CD4-positive, alpha-beta T cell treated with Interferon gamma for 1 hour (primary cell): ENCODE measurements at places on chromosomes 16 and 17.
A peak's percentile ranks its signal among the peaks of the same experiment; 100 is the strongest.

GRCh38 chr17:67434061-67434525 is 57.0 kb downstream of the PITPNC1 start:
- DNase-seq: peak; percentile 69

DNA sequence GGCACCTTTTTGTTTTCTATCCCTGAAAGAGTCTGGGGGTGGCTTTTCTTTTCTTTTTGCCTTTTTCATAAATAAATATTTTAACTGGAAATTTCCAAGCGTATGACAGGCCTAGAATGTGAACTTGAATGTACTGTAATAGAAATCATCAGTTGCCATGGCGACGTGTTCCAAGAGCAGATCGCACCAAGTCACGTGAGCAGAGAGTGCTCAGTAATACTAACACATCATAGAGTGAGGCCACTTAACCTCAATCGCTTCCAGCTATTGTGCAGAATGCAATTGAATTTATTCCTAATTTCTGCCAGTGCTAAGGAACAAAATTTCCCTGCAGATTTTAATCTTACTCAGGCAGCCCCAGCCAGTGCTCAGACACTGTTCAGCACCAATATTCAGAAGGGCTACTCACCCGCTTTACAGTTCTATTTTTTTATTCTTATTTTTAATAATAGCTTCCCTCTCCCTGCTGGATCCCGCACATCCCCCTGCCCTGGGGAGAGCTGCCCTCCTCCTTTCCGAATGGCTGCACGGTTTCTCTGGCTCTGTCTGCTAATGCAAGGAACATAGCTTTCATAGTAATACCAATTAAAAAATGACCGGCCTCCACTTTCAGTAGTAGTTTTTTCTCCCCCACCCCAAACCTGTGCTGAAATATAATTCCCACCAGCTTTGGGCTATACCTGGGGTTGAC is 26.2 kb upstream of the PMFBP1 start:
- no peak for DNase-seq

DNA sequence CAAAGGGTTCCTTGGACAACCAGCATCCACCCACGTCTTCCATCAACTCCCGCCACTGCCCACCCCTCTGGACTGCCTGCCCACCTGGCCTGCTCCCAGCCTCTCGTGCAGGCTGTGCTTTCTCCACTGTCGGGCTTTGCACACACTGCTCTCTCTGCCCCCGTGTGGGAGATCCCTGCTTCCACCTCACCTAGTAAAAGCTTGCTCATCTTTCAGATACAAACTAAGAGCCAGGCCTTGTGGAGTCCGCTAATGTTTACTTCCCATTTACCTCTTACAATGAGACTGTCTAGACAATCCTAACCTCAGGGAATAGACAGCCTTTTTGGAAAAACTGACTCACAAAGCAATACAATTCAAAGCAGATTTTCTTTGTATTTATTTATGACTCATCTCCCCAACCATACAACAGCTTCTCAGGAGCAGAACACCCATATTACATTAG is 67.6 kb downstream of the USP31 start:
- DNase-seq: no peak

- DNase-seq: no peak
These were observed 32.7 kb upstream of the FOXF1 start for GRCh38 chr16:86477642-86478041.

DNA sequence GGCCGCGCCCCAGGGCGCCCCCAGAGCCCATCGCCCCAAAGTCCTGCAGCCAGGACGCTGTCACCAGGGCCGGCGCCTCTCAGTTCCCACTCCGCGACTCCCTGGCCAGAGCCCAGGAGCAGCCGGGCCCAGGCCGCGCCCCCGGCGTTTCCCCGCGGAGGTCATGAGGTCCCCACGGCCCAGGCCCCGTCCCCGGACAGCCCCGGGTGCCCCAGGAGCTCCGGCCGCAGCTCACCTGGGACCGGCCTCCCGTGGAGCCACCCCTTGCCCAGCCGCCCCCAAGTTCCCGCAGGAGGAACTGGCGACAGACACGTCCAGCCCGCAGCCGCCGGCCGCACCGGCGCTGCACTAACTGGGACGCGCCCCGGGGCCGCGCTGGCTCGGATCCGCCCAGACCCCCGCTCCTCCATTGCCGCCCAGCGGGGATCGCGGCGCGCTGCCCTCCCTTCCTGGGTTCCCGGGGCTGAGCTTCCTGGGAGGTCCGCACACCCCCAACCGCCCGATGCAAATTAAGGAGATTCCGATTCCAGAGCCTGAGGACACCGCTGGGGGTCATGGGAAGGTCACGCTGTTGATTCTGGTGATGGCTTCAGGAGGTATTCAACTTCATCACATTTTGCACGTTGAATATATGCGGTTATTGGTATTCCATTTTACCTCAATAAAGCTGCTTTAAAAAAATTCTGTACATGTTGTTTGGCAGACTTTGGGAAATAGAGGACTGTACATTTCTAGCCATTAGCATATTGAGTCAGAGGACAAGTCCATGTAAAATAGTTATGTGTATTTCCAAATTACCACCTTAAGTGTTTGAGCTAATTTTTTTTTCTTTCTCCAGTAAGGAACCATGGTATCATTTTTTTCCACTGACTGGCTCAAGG is 9.9 kb downstream of the AHSP start:
- DNase-seq: no peak

- no peak for DNase-seq
These were observed 26.5 kb downstream of the SOX8 start for GRCh38 chr16:1008085-1008484.

- no peak for DNase-seq
These were observed 12.7 kb downstream of the CDK5RAP3 start for GRCh38 chr17:47983492-47984223.

GRCh38 chr16:70749006-70749678 is 51.8 kb downstream of the VAC14 start:
- DNase-seq: no peak

DNA sequence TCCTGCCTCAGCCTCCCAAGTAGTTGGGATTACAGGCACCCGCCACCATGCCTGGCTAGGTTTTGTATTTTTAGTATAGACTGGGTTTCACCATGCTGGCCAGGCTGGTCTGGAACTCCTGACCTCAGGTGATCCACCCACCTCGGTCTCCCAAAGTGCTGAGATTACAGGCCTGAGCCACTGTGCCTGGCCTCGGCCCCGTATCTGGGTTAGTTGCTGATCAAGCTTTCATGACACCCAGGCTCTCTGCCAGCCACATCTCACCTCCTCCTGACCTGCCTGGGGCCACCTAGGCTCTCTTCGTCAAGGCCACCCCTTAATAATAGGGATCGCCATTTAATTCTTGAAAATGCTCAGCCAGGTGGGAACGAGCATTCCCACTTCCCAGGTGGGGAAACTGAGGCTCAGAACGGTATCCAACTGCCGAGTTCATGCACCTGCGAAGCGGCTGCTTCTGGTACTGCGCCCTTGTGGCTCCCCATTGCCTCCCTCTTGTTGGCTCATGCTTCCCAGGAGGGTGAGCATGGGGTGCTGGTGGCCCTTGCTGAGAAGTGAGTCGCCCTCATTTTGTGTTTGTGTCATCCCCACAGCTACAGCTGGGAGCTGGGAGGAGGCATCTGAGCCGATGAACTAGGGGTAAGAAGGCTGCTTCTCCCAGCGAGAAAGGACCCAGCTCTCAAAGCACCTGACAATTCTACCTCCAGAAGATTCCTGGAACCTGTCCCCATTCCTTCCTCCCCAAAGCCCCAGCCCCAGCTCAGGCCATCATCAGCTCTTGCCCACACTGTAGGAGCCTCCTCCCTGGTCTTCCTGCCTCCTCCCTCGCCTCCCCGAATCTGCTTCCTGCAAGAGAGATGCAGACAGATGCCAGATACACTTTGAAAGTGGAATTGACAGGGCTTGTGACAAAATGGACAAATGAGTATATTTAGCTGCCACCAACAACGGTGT is 17.3 kb upstream of the SNN start:
- DNase-seq: no peak

GRCh38 chr17:50185631-50186471 is 15.6 kb downstream of the COL1A1 start:
- DNase-seq: no peak

GRCh38 chr17:76088868-76089576 is 10.0 kb downstream of the ZACN start:
- no peak for DNase-seq

- no peak for DNase-seq
These were observed 112.1 kb downstream of the C16orf78 start for GRCh38 chr16:49485663-49486062.

DNA sequence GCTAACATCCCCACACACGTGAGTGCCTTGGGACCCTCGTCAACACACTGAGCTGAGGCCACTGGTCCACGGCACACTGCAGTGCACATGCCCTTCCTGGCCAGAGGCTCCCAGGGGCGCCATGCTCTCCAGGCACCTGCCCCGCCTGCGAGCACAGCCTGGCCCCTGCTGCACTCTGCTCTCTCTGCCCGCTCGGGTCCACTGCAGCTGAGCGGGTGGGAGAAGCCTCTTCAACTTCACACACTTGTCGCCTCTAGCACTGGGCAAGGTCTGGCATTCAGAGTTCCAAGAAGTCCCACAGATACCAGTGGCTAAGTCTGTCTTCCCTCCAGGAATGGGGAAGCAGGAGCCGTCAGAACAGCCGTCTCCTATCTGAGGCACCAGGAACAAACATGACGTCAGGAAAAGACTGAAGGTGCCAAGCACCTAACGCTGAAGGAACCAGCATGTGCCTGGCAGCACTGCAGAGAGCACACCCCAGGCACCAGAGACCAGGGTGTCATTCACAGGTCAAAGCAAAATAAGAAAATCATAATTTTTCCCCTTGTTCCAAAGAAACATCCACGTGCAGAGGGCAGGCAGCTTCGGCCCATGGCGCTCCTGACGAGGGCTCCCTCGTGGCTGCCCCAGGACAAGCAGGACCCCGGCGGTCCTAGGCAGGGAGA is 82.9 kb downstream of the ZNF778 start:
- no peak for DNase-seq

GRCh38 chr16:85640254-85640558 is 27.1 kb downstream of the GSE1 start:
- DNase-seq: no peak

DNA sequence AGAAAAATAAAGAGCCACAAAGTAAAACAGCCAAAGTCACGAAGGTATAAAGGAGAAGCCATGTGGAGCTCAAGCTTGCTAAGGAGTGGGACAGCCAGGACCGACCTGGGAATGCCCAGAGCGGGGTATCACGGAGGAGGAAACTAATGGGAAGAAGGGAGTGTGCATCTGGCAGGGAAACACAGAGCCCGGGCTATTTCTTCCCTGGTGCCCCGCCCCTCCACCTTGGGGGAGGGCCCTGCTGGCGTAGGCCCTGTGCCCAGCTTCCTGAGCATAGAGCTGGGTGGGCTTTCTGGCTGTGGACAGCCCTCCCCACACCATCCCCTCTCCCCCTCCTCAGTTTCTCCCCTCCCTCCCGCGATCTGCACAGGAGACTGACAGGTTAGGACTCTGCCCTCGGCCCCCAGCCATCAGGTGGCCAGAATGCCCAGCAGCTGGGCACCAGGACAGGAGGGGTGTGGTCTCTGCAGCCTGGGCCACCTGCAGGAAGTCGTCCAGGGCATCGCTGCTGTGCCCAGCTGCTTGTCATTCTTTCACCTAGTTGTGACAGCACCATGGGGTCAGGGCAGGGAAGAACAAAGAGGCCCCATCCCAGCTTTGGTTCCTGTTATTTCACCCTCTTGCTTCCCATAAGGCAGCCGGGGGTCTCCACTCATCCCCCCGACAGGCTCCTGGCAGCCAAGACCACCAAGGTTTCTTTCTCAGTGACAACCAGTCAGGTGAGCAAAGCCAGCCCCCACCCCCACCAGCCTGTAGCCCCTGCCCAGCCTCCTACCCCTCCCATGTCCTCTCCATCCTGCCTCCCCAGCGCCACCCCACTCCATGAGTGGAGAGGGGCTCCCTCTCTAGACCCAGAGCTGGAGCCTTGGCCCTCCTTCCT is 7.1 kb upstream of the DCAF7 start:
- no peak for DNase-seq

DNA sequence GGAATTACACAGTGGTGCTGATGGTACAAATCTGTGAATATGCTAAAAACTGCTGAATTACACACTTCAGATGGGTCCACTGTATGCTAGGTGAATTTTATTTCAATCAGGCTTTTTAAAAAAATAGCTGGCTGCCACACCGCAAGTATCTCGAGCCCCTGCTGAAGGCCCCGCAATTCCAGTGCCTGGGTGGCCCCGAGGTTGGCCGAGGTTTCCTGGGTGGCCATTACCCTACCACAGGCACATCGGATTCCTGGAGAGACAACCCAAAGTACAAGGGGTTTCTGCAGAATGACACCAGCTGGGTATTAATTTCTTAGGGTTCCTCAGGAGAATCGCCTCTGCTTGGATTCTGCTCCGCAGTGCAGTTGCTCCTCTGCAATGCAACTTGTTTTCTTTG is 127.8 kb downstream of the C16orf95 start:
- DNase-seq: no peak

DNA sequence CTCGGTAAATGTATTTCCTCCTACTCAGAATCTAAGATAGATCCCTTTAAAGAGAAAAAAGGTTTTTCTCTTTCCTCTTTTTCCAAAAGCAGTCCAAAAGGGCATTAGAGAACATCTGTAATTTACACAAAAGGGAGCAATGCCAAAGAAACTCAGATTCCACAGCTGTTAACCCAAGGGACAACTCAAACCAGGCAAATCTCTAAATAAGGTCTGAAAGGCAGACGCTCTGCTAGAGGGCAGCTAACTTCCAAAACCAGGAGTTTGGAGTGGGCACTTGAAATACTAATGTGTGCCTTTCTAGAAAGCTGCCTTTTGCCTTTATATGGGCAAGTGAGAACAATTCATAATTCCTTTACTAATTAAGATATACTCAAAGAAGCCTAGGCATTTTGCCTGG is 435.7 kb downstream of the ZFHX3 start:
- no peak for DNase-seq

- DNase-seq: no peak
These were observed 124.8 kb downstream of the ABCC1 start for GRCh38 chr16:16073891-16074881.

- peak; percentile 37 for DNase-seq
These were observed 8.9 kb downstream of the ADAD2 start for GRCh38 chr16:84199861-84200260.

DNA sequence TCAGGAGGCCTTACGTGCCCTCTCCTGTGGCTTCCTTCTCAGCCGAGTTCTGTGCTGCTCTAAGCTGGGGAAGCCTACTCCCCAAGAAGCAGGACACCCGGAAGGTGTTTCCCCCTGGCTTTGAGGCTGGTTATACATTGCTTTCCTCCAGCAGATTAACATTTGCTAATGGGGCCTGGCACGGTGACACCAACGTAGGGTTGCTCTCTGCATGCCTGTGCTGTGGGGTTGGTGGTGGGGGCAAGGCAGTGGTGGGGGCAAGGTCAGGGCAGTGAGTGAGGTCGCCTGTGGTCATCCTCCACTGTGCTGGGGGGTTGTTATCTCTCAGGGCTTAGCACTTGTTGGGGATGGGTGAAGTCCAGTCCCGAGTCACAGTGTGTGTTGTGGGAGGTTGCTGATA is 4.2 kb downstream of the USP6 start:
- DNase-seq: no peak

- no peak for DNase-seq
These were observed 35.5 kb downstream of the CLUAP1 start for GRCh38 chr16:3536271-3536731.

DNA sequence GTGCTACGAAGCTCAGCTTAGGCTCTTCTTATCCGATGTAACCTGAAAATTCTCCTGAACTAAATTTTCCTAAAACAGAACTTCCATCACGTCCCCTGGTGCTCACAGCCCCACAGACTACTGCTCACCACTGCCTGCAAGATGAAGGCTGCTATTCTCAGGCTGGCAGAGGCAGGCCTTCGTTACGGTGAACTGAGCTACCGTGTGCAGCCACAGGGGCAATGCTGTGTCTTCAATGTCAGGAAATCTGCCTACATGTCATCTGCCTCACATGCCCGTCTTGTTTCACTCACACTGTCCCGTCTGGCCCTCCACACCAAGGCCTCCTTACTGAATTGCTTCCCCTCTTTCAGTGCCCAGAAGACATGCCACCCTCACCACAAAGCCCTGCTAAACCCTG is 15.9 kb downstream of the EMC8 start:
- DNase-seq: no peak
